ENCODE measurements at places on chromosomes 1 and 21.

GRCh38 chr1:56456435-56457101 is 122.8 kb downstream of the PLPP3 start:
- peak; percentile 22 for DNase-seq

GRCh38 chr1:46179138-46180081 is 3.1 kb upstream of the P3R3URF start:
- DNase-seq, result peak; percentile 90

DNA sequence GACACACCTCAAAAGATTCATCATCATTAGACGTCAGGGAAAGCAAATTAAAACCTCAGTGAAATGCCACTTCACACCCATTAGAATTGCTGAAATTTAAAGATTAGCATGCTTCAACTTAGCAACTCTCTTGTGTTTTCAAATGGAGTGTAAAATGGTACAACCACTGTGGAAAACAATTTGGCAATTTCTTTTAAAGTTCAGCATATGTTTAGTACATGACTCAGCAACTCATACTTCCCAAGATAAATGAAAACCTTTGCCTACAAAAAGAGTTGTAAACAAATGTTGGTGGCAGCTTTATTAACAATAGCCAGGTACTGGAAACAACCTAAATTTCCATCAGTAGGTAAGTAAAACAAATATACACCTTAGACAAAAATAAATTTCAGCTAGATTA is 42.7 kb downstream of the ST3GAL3 start:
- DNase-seq, result no peak

DNA sequence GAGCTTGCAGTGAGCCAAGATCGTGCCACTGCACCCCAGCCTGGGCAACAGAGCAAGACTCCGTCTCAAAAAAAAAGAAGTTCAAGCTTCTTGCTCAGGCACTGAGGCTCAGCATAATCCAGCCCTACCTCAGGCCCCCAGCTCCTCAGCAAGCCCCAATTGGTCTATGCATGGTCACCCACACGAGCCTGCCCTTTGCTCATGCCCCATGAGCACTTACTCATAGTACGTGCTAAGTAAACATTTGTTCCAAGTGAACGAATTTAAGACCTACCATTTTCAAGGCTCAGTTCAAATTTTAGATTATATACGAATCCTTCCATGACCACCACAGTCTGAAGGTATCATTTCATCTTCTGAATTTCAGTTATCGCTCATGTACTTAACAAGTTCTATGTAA is 4.3 kb downstream of the PDZK1 start:
- DNase-seq, result no peak

DNA sequence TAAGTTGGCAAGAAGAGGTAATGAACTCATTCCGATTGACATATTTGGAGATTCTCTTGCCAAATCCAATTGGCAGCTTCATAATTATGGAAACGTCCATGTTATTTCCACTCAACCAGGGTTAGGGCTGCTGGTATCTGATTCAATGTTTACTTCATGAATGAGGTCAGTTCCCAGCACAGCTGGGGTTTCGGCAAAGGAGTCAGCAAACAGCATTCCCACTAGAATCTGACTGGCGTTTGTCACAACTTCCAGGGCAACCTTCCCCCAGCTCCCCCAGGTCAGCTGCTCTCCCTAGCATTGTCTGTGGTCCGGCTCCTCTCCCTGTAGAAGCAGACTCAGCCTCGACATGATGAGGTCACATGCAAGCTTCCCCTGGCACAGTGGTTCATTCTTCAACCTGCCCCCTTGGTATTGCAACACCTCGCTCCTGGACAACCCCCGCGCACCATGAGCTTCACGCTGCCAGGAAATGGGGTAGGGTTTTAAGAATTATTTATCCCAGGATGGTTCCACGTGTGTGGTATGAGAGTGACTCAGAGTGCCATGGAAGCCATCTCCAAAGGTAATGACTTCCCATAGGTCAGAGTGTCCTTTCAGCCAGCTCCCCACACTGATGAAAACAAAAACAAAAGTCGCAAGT is 100.7 kb upstream of the SLC25A33 start:
- DNase-seq, result peak; percentile 28

GRCh38 chr21:37145635-37146111 is 72.6 kb downstream of the TTC3 start:
- DNase-seq, result no peak

DNA sequence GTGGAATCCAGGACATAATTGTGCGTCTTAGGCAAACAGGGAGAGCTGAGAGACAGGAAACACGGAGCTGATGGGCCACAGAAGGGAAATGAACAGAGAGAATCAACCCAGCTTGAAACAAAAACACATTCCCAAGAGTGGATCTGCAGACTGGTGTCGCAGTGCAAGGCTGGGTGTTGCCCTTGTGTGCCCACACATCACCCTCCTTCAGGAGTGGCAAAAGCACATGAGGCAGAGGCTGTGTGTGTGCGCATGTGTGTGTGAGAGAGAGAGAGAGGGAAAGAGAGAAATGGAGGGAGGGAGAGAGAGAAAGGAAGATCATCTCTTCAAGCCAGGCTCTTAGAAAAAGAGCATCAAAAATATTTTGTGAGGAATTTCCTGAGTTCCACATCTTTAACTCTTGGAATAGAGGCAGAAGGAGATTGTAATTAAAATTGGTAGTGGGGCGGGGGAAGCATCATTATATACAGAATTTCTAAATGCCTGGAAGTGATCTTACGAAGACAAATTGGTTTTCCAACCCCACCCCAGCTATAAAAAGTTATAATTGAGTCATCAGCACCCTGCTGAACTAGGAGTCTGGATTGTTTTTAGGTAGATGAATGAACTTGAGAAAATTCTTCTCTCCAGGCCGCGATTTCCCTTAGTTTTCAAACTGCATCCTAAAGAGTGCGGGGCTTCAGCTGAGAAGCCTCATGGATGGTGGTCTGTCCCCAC is 480.7 kb downstream of the NPHP4 start:
- DNase-seq, result no peak

- no peak for DNase-seq
Measured at GRCh38 chr1:81408419-81408818, 392.3 kb upstream of the ADGRL2 start.

GRCh38 chr1:171127099-171127498 is 36.4 kb downstream of the FMO3 start:
- no peak for DNase-seq

DNA sequence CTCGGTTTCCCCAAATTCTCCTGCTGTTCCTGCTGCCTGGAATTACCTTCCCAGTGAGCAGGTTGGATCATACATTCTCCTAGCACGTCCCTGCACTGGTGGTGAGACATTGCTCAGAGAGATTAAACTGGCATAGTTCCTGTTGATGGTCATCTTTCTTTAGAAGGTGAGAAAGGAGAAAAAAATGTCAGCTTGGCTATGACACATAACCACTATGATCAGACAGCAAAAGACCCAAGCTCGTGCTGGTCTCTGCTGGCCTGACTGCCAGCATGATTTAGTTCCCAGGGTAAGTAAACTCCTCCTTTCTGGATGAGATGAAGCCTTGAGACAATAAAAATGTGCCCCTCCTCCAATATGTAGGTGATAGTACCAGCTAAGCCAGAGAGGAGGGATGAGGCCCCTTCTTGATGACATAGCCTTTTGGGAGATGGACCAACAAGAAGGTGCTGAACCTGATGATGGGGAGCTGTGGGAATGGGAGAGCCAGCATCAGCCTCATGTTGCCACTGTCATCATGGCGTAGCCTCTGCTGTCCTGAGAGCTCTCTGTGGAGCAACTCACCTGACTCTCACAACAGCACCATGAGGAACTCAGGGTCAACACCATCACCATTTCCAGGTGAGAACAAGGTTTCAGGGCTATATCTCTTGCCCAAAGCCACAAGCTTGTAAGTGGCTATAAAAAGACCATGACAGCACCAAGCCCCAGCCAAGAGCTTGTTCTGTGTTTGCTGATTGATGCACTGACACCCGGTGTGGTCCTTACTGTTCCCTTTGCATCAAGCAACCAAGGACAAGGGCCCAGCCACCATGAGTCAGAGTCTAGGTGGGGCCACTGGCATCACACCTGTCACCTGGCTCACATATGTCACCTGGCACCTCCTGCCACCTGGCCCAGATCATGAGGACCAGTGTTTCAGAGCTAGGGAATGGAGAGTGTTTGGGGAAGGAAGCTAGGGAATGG is 200.0 kb downstream of the MATN1 start:
- DNase-seq, result peak; percentile 84

DNA sequence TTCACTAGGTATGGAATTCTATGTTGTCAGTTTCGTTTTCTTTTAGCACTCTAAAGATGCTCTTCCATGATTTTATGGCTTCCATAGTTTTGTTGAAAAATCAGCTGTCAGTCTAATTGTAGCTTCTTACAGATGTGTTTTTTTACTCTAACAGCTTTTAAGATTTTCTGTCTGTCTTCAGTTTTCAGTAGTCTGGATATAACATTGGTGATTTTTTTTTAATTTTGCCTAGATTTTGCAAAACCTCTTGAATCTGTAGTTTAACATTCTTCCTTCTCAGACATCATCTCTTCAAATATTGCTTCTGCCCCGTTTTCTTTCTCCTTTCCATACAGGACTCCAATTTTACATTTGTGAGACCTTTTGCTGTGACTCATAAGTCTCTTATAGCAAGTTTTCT is 17.9 kb upstream of the DYRK1A start:
- no peak for DNase-seq

GRCh38 chr1:24277420-24278169 is 41.6 kb upstream of the GRHL3 start:
- DNase-seq, result peak; percentile 76

- no peak for DNase-seq
Measured at GRCh38 chr1:89931964-89932363, 62.9 kb upstream of the ZNF326 start.

GRCh38 chr21:33403128-33403785 is at the start of gene IFNGR2:
Gene IFNGR2 (plus strand): TSS chr21:33403413. CDS start chr21:33403544, 131 bp downstream.
- peak; percentile 31 for DNase-seq

GRCh38 chr1:2104621-2105427 is 54.6 kb downstream of the PRKCZ start:
- no peak for DNase-seq

DNA sequence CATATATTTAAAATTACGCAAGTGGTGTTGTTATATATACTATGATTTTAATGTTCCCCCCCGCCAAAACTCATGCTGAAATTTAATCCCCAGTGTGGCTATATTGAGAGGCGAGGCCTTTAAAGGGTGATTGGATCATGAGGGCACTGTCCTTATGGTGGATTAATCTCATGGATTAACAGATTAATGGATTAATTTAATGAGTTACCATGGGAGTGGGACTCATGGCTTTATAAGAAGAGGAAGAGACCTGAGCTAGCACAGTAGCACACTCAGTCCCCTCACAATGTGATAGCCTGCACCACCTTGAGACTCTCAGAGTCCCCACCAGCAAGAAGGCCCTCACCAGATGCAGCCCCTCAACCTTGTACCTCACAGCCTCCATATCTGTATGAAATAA is 34.8 kb downstream of the C1orf198 start:
- DNase-seq, result no peak

DNA sequence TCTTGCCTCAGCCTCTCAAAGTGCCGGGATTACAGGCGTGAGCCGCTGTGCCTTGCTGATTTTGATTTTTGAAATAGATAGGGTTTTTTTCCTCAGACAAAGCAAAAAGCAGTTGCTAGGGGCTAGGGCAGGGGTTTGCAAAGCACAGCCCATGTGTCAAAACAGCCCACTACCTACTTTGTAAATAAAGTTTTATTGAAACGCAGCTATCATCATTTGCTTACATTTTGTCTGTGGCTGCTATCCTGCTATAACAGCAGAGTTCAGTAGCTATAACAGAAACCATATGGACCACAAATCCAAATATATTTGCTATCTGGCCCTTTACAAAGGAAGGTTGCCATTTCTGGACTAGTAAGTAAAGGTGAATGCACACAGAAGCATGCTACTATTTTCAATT is 44.8 kb downstream of the NUF2 start:
- no peak for DNase-seq

DNA sequence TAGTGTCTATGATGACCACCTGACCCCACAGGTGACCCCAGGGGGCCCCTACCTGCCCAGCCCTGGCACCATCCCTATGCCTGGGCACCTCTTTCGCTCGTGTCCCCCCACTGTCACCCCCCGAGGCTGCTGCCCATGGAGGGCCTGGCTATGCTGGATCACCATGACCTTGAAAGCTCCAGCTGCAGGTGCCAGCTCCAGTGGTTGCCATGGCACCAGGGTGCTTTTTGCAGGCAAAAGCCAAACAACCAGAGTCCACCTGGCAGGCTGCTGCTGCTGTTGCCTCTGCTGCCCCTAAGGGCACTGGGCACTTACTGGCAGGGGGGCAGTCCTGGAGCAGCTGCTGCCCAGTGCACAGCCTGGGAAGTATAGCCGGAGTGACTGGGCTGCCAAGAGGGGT is 21.7 kb downstream of the ETNK2 start:
- DNase-seq, result no peak

DNA sequence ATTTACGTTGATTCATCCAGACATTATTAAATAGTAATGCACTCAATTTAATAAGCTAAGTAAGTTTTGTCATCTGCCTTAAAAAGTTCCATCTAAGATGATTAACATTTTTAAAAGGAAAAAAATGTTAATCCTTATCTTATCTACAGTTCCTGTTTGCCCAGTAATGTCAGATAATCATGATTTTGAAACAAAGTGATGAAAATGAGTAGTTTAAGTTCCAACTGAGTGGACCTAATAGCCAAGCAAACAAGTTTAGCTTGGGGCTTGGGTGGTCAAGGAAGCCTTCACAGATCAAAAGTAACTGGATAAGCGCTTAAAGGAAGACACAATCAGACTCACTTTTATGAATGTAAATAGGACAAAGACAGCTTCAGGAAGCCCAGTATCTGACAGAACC is 40.5 kb upstream of the JAK1 start:
- no peak for DNase-seq
